ENCODE measurements at places on chromosomes 13 and 19.
A peak's percentile ranks its signal among the peaks of the same experiment; 100 is the strongest.

DNA sequence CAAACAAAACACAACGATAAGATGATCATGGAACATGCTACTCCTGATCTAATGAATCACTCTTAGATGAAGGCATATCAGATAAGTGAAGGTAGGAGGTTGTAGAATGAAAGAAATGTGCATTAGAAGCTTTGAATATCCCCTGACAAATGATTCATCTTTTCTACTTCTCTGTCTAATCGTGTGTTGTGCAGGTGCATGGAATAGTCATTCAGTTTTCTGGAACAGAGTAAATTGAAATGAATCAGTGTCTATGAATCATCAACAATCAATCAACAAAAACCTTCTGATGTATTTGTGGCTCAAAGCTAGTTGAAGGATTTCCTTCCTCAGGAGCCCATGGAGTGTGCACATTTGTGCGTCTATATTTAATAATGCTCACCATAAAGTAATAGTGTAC is 1290.4 kb upstream of the PCDH20 start:
- DNase-seq: no peak

DNA sequence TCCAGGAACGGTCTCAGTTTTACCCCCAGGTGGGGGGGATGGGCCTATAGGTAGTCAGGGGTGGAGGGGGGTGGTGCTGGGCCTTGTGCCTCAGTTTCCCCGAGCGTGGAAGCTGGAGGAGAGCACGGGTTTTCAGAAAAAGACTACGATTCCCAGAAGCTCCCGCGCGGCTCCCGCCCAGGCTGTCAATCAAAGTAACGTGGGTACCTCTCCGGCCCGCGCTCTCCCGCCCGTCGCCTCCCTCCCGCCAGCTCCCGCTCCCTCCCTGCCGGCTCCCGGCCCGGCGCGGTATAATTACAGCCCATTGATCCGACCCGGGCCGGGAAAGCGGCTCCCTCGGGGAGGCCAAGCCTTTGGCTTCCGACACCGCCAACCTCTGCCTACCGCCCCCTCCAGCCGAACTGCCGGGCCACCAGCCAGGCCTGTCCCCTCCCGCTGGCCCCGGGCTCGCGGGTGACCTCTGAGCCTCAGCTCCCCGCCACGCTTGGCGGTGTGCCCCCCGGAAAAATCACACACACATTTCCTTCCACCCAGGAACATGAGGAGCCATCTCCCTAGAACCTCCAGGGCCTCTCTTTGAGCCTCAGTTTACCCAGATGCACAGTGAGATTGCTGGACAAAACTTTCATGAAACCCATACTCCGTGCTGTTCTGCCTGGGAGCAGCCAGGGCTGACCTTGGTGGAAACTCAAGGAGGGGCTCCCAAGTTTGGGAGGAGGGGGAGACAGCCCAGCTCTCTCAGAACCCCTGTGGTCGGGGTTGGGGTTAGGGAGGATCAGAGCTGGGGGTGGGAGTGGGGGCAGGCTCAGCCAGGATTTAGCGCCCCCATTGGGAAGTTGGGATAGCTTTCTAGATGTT is 7.3 kb upstream of the TLE2 start:
- DNase-seq: peak; percentile 70

DNA sequence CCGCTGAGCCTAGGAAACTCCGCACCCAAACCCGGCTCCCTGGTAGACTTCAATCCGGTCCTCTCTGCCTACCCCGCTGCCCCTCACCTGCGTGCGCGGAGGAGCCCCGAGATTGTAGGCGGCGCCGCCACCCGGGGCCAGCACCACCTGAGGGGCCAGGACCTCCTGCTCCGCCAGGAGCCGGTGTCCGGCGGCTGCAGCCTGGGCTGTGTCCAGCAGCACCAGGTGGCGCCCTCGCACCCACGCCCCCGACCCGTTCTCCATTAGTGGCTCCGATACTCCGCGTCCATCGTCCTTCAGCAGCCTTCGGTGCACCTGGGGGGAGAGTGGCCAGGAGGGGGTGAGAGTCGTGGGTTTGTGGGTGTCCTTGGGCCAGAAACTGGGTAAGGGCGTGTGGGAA is 18.5 kb downstream of the MAN2B1 start:
- no peak for DNase-seq

DNA sequence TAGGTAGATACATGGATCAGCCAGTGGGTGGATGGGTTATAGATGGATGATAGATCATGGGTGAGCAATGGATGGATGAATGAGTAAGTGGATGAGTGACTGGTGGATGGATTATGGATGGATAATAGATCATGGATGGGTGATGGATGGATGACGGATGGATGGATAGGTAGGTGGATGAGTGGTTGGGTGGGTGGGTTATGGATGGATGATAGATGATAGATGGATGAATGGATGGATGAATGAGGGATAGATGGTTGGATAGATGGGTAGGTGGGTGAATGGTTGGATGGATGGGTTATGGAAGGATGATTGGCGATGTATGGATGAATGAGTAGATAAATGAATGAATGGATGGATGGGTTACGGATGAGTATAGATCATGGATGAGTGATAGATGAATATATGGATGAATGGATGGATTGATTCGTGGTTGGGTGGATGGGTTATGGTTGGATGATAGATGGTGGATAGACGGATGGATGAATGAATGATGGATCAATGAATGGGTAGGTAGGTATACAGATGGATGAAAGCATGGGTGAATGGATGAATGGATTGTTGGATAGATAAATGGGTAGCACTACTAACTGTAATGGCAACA is 27.0 kb upstream of the PTPRS start:
- no peak for DNase-seq

Data from stimulated activated CD4-positive, alpha-beta T cell treated with anti-CD3 and anti-CD28 coated beads, TNF-alpha, amount 100 ng/mL, for 48 hours (primary cell).